ENCODE measurements at places on chromosomes 6 and 20. TPM values are rescaled to one million over a fixed set of nuclear protein-coding genes. Genes with fewer than 3 reads are reported as not detected.

GRCh38 chr6:32662836-32663235 lies 3.6 kb downstream of the HLA-DQB1 start:
- DNase-seq, result no peak

Gene GRM4
- under 0.01 TPM for total RNA-seq

Gene GGT7
- 9.3 TPM for total RNA-seq

DNA sequence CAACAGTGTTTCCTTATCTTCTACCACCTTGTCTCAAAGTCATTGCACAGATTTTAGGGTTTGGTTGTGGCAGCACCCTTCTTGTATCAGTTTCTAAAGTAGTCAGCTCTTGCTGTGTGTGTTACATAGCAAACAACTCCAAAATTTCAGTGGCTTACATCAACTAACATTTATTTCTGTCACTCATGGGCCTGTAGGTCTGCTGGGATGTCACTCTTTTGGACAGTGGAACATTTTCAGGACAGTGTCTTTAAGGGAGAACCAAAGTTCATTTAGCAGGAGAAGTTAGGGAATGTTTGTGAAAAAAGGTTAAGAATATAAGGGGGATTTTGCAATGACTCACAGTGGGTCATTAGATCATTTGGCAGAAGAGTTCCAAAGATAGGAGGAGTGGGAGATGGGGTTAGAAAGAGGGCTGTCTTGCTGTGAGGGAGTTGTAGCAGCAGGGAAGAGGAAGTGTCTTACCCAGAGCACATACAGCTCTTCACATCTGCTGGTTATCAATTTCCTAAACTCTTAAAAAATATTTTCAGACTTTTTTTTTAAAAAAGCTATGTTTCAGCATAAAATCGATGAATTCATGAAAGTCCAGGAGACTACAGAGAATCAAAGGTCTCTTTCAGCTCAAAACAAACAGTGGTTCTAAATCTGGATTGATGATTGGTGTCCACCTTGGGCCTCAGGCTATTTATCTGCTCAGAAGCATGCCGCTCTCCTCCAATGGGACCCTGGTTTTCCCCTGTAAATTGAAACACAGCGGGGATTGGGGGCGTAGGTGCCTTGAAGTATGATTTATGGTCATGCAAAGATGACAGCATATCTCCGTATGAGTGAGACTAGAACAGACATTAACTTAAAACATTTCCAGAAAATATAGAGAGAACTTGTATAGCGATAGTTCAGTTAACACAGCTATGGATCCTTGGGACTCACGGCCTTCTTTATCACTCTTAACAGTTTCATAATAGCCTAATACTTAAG lies 117.3 kb downstream of the B3GAT2 start:
- no peak for DNase-seq

Gene HEY2
- 0.32 TPM for total RNA-seq

DNA sequence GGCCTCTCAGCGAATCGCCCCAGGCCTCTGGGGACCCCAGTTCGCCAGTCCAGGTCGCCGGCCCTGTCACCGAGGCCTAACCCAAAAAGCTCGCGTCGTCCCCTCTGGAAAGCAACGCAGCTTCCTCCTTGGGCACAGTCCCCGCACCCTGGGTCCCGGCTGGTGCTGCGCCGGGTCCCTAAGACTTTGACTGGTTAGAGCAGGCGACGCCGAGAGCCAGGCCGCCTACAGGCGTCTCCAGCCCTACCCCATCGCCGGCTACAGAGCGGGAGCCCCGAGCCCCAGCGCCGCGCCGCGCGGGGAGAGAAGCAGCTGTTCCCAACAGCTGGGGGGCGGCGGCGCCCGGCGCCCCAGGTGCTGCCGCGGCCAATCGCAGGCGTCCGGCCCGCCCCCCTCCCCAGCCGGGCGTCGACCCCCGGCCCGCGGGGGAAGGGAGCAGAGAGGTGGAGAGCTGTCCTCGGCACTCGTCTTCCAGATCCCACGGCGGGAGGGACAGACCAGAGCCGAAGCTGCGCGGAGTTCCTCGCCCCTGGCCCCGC lies 540 bp upstream of the RBM24 start:
- DNase-seq, result no peak

GRCh38 chr20:62888406-62888805 lies 26.8 kb upstream of the TCFL5 start:
- DNase-seq, result no peak

GRCh38 chr6:90175627-90176538 lies 120.8 kb downstream of the BACH2 start:
- DNase-seq, result no peak

Gene PSMG4
- total RNA-seq, result 19.9 TPM

DNA sequence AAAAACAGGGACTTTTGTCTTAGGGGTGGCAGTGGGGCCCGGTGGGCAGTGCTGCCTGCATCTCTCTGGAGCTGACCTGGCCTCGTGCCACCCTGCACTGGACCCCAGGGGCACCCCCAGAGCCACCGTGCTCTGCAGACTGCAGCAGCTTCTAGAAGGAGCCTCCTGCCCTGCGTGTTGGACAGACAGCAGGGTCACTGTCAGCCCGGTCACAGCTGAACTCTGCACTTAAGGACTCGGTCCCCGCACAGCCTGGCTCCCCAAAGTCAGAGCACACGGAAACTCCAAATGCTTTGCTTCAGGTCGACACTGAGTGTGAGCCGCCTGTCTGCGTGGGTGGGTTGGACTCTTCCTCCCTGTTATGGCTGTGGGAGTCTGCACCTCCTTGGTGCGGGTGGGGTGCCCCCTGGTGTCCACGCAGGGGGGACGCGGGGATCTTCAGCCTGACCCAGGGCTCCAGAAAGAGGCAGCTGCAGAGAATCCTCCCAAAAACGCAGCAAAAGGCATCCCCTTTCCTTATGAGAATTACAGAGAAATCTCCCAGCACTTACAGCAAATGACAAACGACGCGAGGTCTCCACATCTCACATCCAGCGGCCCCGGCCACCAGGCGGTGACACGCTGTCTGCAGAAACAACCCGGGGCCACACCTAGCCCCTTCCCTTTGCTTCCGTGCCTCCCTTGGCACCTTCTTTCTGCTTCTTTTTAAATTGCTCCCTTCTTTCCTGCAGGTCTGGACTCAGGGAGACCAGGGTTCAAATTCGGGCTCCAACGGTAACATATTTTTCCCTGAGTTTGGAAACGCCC lies 36.3 kb upstream of the DACT2 start:
- DNase-seq, result peak; percentile 26

DNA sequence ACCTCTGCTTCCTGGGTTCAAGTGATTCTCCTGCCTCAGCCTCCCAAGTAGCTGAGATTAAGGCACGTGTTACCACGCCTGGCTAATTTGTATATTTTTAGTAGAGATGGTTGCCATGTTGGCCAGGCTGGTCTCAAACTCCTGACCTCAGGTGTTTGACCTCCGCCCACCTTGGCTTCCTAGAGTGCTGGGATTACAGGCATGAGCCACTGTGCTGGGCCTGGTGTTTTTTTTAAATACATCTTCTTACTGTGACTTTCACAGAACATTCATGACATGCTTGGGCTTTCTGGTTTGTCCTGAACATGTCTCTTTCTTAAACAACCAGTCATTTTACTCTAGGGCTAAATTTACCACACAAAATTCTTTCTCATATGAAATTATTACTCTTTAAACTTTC lies 34.7 kb upstream of the FAM8A1 start:
- DNase-seq, result no peak

DNA sequence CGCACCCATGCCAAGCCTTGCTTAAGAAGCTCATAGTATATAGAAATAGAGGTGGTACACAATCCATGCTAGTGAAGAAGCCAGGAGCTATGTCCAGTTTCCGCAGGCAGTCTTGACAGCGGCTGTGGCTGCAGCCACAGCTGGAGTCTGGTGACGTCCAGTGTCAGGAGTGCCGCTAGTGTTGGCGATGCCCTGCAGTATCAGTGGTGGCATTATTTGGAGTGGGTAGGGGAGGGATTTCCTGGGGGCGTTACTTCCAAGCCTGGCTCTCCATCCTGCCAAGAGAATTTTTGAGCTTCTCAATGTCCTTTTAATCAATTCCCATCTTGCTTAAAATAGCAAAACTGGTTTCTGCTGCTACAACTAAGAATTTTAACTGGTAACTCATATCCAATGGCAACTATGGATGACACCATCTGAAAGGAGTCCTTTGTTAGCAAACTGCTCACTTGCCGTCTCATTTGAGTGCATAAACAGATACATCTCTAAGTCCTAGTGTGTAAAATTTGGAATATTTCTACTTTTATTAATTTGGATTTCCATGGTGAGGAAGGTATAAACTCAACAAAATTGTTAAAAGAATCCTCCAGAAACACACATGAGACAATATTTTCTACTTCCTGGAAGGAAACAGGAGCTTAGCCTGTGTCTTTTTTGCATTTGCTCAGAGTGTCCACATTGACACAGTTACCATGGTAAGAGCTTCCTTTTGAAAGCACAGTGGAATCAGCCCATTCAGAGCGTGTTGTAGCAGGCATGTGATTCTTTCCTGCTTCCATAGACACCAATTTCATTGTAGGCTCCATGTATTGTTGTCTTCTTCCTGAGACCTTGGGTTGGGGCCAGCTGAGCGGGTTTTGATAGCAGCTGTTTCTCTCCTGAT lies 44.6 kb upstream of the PXDC1 start:
- no peak for DNase-seq

DNA sequence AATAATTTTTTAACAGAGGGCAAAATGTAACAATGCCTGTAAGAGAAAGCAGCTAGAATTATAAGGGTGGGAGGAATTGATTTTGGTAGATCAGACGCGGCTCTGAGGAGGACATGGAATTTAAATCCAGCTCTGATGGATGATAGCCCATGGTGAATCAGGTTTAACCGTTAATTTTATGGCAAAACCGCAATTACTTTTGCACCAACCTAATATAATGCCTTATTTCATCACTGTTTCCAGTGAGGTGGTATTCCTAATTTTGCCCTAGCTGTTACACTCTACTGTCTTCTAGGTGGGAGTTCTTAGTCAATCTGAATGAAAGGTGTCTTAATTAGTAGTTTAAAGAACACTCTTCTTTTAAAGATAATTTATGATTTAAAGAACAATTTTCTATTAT lies 198.3 kb upstream of the SMLR1 start:
- DNase-seq, result no peak

DNA sequence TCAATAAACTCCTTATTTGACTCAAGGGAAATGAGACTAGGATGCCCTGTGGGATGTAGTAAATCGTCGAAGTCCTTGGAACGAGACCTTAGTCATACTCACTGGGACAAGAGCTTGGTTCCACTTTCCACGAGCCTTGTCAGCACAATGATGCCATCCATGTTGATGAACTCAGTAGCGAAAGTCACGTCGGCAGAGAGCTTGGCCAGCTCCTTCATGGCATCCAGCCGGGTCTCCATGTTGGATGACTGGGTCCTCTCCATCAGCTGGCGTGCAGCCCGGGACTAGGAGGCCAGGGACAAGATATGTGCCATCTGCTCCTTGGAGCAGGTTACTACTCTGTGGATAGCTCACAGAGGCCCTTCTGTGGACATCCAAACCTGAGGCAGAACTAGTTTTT lies 17.5 kb downstream of the ELMO2 start:
- no peak for DNase-seq

GRCh38 chr6:142155091-142155490 lies 8.0 kb downstream of the VTA1 start:
- no peak for DNase-seq

GRCh38 chr20:51017251-51017650 lies 5.7 kb downstream of the KCNG1 start:
- DNase-seq, result no peak

Data from fibroblast of villous mesenchyme (primary cell).